ENCODE measurements at places on chromosomes 2 and 18.

- DNase-seq, result peak; percentile 97
These were observed 99.8 kb downstream of the SEPTIN10 start for GRCh38 chr2:109513749-109514588.

DNA sequence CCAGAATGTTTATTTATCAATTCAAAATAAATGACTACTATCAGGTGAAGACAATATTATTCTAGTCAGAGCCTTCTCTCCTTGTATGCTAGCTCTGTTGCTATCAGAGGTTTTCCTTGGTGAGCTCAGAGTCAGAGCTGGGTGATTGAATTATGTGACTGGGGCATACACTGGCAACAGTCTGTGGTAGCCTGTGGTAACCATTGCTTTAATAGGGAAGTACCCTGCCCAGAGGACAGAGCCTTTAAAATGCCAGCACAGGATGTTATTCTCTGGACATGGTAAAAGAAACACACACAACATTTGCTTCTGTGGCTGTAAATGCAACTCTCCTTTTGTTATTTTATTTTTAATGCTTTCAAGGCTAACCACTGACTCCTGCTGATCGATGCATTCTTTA is 124.7 kb downstream of the PPP1R1C start:
- no peak for DNase-seq

DNA sequence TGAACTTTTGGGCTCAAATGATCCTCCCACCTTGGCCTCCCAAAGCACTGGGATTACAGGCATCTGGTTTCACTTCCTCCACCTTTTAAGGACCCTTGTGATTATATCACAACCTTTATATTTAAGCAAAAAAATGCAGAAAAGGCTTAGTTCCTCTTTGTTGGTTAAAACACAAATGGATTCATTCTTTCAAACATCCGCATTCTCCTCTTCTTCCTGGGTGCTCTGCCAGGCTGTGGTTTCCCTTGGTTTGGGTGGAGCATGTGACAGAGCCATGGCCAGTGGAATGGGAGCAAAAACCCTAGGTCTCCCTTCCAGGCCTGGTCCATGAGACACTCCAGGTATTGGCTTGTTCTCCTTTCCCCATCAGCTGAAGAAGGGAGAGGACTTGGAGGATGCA is 9.9 kb upstream of the SLC66A3 start:
- DNase-seq, result no peak

GRCh38 chr2:144796164-144796563 is 276.2 kb upstream of the ZEB2 start:
- DNase-seq, result no peak

- no peak for DNase-seq
These were observed 68.2 kb upstream of the MBOAT2 start for GRCh38 chr2:9071584-9072124.

- DNase-seq, result peak; percentile 54
These were observed at the start of gene SCN9A for GRCh38 chr2:166375736-166376487. SCN9A (minus strand) TSS chr2:166375944; CDS start chr2:166311756, 64,188 bp downstream.

DNA sequence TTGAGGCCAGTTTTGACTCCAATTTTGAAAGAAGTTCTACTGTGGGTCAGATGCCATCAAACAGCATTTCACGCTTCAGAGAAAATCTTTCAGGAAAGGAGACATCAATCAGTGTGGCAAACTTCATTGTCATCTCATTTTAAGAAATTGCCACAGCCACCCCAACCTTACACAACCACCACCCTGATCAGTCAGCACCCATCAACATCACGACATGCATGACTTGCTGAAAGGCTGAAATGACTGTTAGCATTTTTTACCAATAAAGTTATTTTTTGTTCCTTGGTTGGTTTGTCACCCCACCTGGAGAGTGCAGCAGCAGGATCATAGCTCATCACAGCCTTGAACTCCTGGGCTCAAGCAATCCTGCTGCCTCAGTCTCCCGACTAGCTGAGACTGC is 10.4 kb downstream of the DNAJC10 start:
- no peak for DNase-seq

DNA sequence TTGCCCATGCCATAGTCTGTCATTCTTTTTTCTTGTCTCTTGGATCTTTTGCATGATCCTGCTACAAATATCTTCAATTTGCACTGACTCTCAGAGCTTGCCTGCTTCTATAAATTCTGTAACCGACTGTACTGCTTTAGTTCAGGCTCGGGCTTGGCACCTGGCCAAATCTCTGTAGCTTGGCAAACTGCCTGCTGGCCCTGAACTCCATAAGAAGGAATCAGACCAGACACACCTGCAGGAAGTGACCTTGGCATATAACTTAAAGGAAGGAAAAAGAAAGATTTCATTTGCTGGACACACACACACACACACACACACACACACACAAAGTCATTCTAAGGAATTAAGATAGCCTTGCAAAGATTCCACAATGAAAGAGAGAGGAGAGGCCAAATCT is 291.2 kb upstream of the DDX18 start:
- DNase-seq, result no peak
